Pancreas (tissue), 10 donors: ENCODE measurements at places on chromosomes 16 and 17.
A peak's percentile ranks its signal among the peaks of the same experiment; 100 is the strongest.

GRCh38 chr16:78340590-78340989, 241.1 kb downstream of the WWOX start:
- no peaks in the 10 kb centered on the region for H3K27me3 ChIP-seq
- no peak overlapping the region for H3K4me3 ChIP-seq
- no peak for DNase-seq
- no peaks in the 10 kb centered on the region for H3K4me1 ChIP-seq

GRCh38 chr17:78289802-78290363, 58.5 kb downstream of the TMEM235 start:
- H3K4me3 ChIP-seq, result no peak overlapping the region
- DNase-seq, result peak; percentile 74
- H3K36me3 ChIP-seq, result no peaks in the 10 kb centered on the region
- no peak overlapping the region for H3K27ac ChIP-seq
- H3K27me3 ChIP-seq, result no peaks in the 10 kb centered on the region

DNA sequence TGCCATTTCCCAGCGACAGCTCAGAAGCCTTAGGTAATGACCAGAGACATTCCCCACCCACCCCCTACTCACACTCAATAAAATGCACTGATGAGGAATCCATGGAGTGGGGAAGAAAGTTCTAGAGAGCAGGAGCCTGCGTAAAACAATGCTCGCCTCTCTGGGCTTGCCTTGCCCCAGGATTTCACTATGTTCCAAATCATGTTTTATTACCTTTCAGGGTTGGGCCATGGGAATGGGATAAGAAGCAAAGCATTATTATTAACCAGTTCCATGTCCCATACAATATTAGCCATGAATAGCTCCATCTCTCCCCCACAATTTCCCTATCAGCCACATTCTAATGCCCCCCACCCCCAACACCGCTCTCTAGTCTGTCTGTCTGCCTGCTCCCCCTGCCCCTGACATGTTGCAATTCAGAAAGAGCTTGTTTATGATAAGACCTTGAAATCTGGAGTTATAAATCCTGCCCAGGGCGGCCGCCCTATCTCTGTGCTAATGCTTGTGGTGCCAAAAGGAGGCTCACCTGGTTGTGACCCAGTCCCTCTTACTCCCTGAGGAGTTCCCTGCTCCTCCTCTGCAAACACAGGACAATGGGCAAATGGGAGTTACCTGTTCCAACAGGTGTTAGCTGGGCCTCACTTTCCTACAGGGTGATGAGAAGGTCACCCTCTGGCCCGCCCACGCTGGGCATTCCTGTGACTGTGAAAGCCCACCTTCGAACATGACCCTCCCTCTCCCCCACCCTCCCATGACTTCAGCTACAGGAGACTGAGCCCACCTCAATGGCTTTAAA, 28.0 kb upstream of the DDX52 start:
- no peak overlapping the region for H3K27ac ChIP-seq
- H3K36me3 ChIP-seq, result no peaks in the 10 kb centered on the region
- H3K4me1 ChIP-seq, result no peaks in the 10 kb centered on the region

DNA sequence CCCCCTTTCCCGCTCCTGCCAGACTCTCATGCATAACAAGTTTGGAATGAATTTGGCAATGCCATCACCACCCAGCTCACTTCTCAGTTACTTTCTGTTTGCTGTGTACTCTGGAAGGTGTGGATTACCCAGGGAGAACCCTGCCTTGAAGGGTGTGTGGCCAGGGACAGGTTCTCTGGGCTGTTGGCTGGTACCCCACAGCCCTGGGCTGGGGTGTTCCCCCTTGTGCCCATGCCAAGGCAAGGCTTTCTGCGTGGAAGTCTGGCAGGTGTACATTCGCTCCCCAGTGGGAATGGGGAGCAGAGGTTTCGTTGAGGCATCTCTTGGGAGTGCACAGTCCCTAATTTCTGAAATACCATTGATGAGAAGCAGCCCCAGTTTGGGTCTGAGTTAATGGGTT, 187.7 kb downstream of the CCDC182 start:
- H3K4me1 ChIP-seq, result no peaks in the 10 kb centered on the region
- no peak overlapping the region for H3K4me3 ChIP-seq
- no peak for DNase-seq
- no peaks in the 10 kb centered on the region for H3K36me3 ChIP-seq
- H3K27ac ChIP-seq, result no peak overlapping the region

GRCh38 chr17:3602499-3602898, 6.7 kb downstream of the TRPV1 start:
- H3K27me3 ChIP-seq, result no peaks in the 10 kb centered on the region
- no peak overlapping the region for H3K27ac ChIP-seq
- H3K4me3 ChIP-seq, result no peak overlapping the region
- no peaks in the 10 kb centered on the region for H3K36me3 ChIP-seq
- DNase-seq, result no peak

DNA sequence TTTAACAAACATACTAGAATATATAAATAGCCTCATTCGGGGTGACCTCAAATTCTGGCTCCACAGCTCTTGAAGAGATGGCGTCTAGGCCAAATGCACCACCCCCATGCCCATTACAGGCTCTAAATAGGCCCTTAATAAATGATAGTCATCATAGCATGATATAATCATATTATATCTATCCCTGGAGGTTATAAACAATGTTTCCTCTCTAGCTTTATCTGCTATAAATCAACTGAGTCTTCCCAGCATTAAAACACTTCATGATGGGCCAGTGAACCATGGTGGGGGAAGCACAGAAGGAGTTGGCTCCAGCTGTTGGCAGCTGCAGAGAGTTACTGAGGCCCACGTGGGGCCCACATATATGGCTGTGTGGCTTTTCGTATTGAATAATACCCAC, 214.9 kb upstream of the MPHOSPH6 start:
- no peak overlapping the region for H3K4me3 ChIP-seq
- H3K4me1 ChIP-seq, result no peaks in the 10 kb centered on the region
- H3K27ac ChIP-seq, result no peak overlapping the region
- H3K27me3 ChIP-seq, result no peaks in the 10 kb centered on the region
- DNase-seq, result no peak
- H3K36me3 ChIP-seq, result no peaks in the 10 kb centered on the region

DNA sequence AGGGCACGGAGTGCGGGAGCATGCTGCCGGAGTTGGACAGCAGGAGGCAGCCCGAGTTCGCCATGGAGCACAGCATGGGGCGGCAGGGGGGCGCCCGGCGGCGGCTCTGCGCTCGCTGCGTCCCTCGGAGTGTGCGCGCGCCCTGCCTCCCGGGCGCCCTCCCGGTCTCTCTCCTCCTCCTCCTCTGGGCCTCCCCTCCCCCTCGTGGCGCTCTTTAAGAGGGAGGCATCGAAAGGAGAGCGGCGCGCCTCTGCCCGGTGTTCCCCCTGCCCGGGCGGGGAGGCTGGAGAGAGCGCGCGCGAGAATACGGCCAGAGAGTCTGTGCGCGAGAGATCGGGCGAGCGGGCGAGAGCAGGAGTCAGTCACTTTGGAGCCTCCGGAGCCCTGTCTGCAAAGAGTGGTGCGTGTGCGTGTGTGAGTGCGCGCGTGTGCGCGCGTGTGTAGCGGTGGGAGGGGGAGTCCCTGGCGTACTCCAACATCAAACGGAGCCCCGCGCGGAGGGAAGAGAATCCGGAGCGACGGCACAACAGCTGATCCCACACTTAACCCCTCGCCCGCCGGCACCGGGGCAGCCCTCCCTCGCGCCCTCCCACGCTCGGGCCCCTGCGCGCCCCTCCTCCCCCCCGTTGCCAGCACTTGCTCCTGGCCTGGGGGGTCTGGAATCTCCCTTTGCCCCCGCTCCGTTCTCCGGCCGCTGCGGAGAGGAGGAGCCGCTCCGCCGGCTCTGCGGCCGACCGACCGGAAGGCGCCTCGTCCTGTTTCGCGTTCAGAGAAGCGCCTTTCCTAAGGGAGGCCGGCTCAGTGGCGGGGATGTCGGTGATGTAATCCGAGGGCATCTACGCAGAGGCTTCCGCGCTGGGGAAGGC, 108.9 kb downstream of the ENGASE start:
- DNase-seq, result no peak
- no peaks in the 10 kb centered on the region for H3K36me3 ChIP-seq
- H3K27ac ChIP-seq, result no peak overlapping the region
- H3K27me3 ChIP-seq, result peaks cover 4% of the 10 kb centered on the region
- no peaks in the 10 kb centered on the region for H3K4me1 ChIP-seq

GRCh38 chr16:30335598-30336474, 19.3 kb downstream of the CD2BP2 start:
- H3K27ac ChIP-seq, result peak overlapping the region; percentile 88
- DNase-seq, result peak; percentile 39
- H3K27me3 ChIP-seq, result no peaks in the 10 kb centered on the region
- H3K4me1 ChIP-seq, result peaks cover 5% of the 10 kb centered on the region

- DNase-seq, result no peak
- H3K27me3 ChIP-seq, result no peaks in the 10 kb centered on the region
- H3K4me3 ChIP-seq, result peak overlapping the region; percentile 85
Observed at GRCh38 chr16:19522397-19522732, 467 bp upstream of the GDE1 start.
